NCI-H2171 (cell line): ENCODE measurements at places on chromosomes 3 and 15.
A peak's percentile ranks its signal among the peaks of the same experiment; 100 is the strongest.

- no peak for DNase-seq
Measured at GRCh38 chr15:92271179-92271578, 122.5 kb upstream of the ST8SIA2 start.

DNA sequence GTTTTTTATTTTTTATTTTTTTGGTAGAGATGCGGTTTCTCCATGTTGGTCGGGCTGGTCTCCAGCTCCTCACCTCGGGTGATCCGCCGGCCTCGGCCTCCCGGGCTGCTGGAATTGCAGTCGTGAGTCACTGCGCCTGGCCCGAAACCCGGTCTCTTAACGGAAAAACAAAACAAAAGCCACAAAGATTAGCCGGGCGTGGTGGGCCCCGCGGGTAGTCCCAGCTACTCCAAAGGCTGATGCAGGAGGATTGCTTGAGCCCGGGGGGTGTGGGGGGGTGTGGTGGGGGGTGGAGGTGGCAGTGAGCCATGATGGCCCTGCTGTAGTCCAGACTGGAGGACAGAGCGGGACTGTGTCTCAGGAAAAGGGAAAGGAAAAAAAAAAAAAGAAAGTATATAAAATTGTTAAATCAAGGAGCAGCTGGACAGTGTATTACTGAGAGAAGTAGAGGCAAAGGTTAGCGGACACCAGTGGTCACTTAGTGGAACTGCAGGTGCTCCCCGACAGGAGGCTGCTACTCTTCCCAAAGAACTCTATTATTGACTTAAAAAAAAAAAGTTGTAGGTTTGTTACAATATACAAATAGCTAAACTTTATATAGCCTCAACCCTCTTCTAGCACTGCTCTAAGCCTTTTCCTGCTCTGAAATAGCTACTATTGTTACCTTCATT is 30.3 kb upstream of the TUBGCP5 start:
- DNase-seq, result no peak

DNA sequence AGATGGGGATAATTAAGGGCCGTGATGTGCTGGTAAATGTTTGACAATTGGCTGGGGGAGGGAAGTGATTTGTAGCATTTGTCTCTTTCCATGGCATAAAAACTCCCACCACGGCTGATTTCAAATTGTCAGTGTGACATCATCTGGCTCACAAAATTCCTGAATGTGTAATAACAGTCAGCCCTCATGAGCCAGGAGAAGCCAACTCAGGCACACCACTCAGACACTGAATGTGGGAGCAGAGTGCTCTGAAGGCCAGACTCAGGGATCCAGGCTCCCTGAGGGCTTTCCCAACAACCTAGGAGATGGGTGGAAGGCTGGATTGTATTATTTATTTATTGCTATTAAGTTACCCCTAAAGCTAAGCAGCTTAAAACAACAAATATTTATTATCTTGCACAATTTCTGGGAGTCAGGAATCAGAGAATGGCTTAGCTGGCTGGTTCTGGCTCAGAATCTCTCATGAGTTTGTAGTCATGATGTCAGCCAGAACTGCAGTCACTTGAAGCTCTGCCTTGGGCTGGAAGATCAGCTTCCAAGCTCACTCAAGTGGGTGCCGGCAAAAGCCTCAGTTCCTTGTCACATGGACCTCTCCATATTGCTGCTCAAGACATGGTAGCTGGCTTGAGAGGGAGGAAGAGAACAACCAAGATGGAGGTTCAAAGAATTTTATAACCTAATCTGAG is 6.5 kb upstream of the CPEB1 start:
- no peak for DNase-seq

DNA sequence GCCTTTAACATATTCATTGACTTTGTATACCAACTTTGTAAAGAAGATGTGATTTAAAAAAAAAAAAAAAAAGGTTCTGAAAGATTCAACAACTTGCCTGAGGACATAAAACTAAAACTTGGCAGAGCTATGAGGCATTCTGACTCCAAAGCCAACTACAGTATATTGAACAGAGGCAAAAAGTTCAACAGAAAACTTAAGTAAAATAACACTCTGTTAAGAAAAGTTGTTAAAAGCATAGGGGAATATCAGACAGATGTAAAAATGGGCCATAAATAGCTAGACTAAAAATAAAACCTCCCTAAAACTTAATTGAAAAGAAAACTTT is 23.4 kb downstream of the GOLIM4 start:
- DNase-seq, result no peak

DNA sequence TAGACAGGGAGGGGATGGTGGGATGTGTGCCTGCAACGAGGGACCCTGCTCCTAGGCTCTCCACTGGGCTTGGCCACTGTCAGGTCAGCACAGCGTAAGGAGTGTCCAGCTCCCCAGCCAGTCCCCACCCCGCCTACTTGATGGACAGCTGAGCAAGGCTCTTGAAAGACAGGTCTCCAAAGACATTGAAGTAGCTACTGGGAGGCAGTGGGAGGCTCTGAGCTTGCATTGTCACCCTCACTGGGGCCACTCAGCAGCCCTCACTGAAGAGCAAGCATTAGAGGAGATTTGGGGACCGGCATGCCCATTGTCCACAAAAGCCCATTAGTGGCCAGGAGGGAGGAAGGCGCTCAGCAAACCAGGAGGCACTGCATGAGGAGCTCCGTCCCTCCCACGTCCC is 146.5 kb downstream of the MEGF11 start:
- no peak for DNase-seq

GRCh38 chr15:69515508-69515907 is 62.9 kb downstream of the RPLP1 start:
- no peak for DNase-seq

GRCh38 chr3:76107935-76108570 is 322.7 kb upstream of the ZNF717 start:
- DNase-seq, result no peak

DNA sequence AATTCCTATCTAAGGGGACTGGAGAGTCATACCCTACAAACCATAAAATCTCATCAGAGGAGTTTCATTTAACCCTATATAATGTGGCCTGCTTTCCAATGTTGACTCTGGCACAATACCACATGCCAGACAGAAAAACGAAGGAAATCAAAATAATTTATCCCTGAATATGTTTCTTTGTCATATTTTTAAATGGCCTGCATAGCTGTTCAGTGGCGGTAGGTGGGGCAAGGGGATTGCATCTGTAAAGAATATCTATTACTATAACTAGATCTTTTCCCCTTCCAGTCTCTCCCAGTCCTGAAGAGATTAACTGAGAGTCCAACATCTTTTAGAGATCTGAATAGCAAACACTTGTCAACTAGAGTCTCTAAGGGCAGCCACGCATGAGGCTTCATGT is 278.1 kb upstream of the CTNNB1 start:
- no peak for DNase-seq

- no peak for DNase-seq
Measured at GRCh38 chr3:53845103-53845880, 927 bp downstream of the CHDH start.

GRCh38 chr15:28983432-28984311 is 97.9 kb downstream of the APBA2 start:
- DNase-seq, result no peak

DNA sequence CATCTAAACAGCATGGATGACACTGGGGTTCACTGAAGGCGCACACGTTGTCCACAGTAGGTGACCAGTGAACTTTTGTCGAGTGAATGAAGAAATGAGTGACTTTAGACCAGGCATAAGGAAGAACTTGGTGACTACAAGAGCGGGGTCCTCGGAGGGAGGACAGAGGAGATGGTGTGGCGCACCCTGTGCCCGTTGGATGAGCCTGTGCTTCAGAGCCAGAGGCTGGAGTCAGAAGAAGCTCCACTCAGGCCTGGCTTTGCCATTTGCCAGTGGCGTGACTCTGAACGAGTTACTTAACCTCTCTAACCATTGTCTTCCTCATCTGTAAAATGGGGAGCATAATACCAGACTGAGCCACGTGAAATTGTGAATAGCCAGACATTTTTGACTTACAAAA is 42.2 kb downstream of the MUC4 start:
- no peak for DNase-seq

DNA sequence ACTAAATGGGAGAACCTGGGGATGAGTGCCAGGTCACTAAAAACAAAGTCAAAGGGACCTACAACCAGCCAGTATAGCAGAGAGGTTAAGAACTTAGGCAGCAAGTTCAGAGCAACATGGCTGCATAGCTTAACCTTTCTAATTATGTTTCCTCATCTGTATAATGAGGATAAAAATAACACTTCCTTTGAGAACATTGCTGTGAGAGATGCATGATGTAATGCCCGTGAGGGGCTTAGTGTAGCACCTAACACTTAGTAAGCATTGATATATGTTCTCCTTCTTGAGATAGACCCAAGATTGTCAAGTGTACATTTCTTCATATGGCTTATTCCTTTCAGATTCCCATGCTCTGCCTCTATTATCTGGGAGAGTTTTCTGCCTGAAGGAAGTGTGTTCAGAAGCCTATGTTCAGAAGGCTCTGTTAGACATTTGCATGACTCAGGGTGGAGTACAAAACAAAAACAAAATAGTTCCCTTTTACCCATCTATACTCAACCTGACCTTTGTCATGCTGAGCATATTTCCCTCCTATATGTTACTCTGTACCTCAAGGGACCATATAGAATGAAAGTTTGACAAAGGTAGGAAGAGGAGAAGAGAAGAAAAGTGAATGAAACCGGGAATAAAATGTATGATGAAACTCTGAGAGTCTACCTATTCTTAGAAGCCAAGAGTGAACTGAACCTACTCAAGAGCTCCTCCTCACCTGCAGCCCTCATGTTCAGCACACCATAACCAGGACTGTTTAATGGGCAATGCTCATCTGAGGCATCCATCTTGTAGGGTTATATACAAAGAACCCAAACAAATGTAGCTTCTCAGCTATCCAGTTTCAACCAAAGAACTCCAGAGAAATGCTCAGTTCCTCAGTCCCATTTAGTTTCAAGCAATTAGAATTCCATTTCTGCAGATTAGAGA is 70.7 kb upstream of the KCNMB2 start:
- no peak for DNase-seq

DNA sequence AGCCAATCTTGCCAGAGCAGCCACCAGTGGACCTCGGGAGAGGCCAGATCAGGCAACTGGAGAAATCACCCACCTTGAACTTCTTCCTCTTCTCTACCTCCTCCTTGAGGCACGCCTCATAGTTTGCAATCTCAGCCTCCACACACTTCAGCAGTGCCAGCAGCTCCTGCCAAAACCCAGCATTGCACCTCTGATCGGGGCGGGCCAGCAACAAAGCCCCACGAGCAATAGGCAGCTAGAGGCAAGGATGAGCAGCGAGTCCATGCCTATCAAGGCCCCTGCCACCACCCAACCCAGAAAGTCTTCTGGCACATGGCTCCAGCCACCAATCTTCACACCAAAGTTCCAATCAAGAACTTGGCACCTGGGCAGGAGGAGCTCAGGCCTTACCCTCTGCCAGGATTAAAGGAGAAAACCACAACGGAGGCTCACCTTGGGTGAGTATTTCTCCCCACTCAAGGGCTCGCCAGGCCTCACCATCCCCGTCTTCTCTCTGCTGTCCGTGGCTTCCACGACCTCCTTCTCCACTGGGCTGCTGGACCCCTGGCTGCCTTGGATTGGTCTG is 42.1 kb downstream of the SEMA3G start:
- no peak for DNase-seq

DNA sequence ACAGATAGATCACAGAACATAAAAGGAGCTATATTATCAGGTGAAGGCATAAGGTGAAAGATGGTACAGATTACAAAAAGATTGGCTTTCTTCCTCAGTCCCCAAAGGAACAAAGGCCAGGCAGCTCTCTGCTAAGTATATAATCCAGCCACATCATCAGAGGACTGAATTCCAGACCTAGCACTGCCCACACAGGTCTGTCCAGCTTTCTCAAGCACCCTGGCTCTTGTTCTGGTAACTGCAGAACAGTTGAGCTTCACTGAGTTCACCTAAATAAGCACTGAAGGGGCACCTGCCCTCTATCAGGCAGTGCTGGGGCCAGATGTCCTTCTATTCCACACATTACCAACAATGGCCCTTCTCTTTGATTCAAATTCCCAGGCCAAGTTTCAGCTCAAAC is 6.3 kb downstream of the DUOXA1 start:
- no peak for DNase-seq

GRCh38 chr15:56906766-56907165 is 11.7 kb upstream of the TCF12 start:
- no peak for DNase-seq

DNA sequence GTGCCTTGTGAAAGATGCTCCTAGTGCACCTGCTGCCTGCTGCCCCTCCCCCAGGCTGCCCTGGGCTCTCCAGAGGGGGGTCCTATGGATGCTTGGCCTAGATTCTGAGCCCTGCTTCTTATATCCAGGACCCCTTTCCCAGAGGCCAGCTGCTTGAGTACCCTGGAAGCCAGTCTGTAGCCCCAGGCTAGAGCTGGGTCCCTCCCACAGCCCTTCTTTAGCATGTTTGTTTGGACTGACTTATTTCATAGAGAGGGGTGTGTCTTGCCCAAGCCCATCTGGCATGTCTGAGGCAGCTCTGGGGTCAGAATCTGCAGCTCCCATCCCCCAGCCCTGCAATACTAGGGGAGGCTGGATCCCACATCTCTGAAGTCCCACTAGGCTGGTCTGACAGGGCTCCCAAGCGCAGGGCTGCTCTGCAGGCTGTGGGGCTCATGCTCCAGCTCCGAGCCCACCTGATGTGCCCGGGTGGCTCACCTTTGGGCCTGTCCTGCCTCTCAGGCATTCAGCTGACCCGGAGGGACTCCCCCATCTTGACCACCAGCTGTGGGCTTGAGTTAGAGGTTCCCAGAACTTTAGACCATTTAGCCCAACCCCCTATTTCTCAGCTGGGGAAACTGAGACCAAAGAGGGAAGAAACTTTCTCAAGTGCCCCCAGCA is 3.1 kb downstream of the CHRNB4 start:
- DNase-seq, result peak; percentile 72

GRCh38 chr3:66483409-66483906 is 17.4 kb downstream of the LRIG1 start:
- DNase-seq, result no peak

- no peak for DNase-seq
Measured at GRCh38 chr3:69178838-69179739, 56.7 kb upstream of the LMOD3 start.

DNA sequence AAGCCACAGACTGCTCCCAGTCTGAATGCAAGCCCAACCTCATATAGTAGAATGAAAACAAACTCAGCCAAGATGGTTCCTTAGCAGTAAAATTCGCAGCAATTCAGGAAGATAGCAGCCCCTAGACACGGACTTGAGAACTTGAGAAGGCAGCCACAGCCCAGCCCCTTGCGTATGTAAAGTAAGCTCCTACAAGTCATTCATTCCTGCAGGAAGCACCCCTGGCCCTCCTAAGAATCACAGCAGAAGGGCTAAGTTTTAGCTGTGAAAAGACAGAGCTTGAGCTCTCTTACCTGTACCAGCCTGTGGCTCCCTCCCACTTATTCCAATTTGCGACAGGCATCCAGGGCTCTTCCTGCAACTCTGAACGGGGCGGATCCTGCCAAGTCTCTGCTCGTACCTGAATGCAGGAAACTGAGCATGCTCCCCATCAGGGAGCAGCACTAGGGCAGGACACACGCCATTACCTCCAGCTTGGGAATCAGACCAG is 136.4 kb downstream of the MAGI1 start:
- no peak for DNase-seq

DNA sequence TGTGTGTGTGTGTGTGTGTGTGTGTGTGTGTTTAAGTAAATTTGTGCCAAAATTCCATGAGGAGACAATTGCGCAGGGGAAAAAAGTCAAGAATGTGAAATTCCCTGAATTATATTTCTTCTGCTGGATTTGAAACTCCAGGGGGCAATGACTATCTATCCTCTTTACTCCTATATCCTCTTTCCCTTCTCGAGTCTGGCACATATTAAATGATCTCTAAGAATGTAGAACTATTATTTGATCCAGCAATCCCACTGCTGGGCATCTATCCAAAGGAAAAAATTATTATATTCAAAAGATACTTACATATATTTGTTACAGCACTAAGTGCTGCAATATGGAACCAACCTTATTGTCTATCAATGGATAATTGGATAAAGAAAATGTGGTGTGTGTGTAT is 350.1 kb upstream of the ADAMTS9 start:
- DNase-seq, result no peak
